GM12864 (cell line): ENCODE measurements at places on chromosomes 6 and 20.

GRCh38 chr6:130526466-130526865, 160.6 kb downstream of the TMEM200A start:
- no peak for DNase-seq

- DNase-seq = no peak
Observed at GRCh38 chr6:119334535-119335264, 14.9 kb downstream of the MAN1A1 start.

GRCh38 chr6:106974336-106974998, at the start of gene CD24:
Gene CD24, minus strand, starts transcription at chr6:106974729. Its CDS starts 83 bp downstream, at chr6:106974646.
- DNase-seq = no peak

DNA sequence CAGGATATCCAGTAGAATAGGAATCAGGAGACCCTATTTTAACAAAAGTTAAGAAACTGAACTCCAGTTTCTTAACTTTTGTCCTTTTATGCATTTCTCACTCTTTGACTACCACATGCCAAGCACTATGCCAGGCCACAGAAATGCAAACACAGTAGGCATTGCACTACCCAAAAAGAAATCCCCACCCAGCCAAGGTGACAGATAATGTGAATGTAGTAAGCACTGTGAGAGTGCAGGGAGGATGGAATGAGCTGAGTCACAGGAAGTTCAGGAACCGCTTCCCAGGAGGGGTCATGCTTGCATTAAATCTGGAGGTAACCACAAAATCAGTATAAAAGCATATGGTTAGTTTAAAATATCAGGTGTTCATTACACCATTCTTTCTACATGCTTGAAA, 20.1 kb upstream of the FAM83C start:
- no peak for DNase-seq

DNA sequence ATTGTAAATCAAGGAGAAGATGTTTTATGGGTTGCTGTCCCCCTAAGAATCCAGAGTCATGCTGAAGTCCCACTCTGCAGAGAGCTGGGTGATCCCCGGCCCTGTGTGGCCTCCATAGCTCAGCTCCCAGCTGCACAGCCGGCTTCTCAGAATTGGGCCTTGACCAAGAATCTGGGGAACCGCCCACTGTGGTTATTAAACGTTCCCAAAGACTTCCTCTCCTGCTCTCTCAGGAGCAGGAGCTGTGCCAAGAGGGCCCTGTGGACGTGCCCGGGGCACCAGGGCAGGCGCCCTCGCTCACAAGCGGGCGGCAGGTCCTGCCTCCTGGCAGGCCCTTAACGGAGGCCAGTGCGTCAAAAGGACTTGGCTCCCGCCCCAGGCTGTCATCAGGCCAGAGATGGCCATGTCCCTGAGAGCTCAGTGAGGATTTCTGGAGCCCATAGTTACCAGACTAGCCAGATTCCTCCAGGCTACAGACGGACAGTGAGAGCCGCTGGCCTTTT, 30.4 kb downstream of the ZC3H12D start:
- no peak for DNase-seq

DNA sequence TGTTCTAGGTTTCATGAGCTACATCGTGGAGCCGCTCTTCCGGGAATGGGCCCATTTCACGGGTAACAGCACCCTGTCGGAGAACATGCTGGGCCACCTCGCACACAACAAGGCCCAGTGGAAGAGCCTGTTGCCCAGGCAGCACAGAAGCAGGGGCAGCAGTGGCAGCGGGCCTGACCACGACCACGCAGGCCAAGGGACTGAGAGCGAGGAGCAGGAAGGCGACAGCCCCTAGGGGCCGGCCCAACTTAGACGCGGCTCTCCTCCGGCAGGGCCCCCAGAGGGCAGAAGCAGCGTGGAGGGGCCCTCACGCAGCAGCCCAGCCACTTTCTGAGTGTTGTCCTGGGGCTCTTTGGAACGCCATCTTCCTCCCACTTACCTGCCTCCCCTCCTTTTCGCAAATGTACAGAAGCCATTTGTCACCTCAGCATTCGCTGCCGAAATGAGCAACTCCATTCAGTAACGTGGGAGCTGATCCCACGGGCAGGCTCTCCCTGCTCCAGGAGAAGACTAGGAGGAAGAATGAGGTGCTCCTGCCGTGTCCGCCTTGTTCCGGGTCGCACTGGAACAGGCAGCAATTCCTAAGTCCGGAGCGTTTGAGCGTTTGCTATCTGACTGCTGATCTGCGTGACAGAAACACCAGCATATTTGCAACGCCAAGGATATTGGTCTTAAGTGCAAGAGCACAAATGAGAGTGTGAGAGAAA, 58.4 kb downstream of the MTFR2 start:
- DNase-seq = peak; percentile 3

- DNase-seq = no peak
Observed at GRCh38 chr20:37543828-37544227, 16.2 kb upstream of the BLCAP start.

DNA sequence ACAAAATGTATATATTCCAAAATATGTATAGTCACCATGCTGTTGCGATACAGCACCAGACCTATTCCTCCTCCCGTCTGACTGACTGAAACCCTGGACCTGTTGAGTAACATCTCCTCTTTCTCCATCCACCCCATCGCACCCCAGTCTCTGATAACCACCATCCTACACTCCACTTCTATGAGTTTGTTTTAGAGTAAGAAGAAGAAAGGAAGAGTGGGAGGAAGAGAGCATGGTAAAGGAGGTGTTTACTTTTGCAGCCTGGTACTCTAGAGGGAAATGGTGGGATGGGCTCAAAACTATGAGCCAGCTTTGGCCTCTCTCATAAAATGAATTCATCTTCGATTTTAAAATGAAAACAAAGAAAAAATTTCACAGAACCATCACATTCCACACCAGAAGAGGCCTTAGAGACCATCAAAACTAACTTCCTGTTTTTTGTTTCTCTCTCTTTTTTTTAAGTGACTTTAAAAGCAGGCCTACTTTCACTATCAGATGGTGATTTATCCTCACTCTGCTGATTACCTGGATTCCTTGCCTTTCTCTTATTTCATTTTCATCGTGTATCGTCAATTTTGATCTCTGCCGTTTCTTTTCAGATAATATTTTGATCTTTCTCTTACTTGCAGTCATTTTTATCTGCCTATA, 16.8 kb upstream of the FUCA2 start:
- DNase-seq = no peak

DNA sequence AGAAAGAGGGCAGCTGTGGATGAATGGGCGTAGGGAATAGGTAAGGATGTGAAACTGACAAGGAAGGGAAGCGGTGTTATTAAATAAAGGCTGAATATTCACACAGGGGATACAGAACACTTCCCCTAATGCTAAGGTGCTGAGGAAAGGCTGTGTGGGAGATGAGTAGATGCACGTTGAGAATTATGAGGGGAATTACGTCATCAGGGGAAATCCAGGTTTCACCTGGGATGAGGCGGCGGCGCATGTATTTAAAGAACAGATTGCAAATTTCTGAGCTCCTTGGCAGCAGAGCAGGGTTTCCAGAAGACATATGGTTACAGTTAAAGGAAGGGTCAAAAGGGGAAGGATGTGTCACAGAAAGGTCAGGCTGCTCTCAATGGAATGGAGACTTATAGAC, 28.7 kb upstream of the EDN1 start:
- DNase-seq = no peak

DNA sequence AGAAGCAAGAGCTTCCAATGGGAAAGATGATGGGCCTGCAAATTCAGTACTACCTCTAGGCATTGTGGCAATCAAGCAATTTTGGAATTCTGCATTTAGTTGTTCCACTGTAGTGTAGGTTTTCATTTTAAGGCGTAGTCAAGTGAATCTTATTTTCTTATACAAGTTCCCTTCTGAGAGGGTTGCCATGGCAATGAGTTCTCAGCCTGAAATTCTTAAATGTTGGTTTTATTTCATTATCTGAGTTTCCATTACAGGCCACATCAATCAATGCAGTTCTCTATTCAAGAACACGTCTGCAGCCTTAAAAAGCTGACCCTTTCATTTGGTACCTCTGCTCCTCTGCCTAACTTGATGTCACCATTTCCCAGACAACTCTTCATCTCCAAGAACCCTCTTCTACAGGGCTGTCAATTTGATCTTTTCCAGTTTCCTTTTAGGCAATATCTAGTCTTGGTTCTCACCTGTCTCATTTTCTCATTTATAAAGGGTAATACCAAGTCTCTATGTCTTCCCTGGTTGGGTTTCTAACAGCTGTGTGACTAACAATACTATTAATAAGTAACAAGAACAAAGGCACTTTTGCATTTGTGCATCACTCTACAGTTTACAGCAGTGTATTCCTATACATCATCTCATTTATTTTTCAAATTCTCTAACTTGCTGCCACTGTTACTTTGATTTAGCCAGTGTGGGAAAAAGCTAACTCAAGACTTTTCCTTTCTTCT, 898.2 kb upstream of the FLRT3 start:
- no peak for DNase-seq

DNA sequence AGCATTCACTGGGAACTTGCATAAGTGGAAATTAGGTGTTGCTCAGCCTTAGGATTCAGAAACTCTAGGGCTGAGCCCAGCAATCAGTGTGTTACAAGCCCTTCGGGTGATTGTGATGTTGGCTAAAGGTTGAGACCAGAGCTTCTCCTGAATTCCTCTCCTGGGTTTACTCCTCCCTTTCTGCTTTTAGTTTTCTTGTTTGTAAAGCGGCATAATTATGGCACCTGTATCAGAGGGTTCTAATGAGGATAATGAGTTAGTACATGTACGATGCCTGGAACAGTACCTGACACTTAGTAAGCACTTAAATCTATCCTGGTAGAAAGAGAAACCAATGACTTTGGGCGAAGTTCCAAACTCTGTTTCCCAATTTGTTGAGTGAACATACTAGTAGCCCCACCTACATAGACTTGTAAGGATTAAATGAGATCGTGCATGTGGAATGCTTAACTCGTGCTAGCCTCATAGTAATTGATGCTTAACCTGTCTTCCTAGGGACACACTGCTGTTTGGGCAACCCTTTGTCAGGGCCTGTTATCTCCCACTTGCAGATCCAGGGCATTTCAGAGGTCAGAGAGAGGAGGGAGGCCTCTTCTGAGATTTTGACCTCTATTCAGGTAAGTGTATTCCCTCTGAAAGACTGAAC, 932 bp upstream of the EZR start:
- DNase-seq = no peak

- DNase-seq = no peak
Observed at GRCh38 chr6:153595903-153596302, 443.1 kb upstream of the OPRM1 start.

- no peak for DNase-seq
Observed at GRCh38 chr6:168318579-168319278, 848 bp downstream of the DACT2 start.

DNA sequence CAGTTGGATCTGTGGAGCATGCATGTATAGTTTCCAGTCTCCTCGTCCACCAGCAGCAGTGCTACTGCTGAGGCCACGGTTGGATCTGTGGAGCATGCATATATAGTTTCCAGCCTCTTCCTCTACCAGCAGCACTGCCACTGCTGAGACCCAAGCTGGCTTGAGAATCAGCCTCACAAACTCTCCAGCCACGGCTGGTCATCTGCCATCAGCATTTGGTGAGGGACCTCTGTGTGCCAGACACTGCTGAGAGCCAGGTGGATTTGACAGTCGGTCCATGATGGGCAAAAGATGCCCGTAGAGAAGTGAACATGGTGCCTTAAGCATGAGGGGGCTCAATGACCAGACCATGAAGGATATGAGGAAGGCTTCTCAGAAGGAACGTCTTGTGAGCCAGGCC, 46.4 kb downstream of the SLC9A8 start:
- no peak for DNase-seq

DNA sequence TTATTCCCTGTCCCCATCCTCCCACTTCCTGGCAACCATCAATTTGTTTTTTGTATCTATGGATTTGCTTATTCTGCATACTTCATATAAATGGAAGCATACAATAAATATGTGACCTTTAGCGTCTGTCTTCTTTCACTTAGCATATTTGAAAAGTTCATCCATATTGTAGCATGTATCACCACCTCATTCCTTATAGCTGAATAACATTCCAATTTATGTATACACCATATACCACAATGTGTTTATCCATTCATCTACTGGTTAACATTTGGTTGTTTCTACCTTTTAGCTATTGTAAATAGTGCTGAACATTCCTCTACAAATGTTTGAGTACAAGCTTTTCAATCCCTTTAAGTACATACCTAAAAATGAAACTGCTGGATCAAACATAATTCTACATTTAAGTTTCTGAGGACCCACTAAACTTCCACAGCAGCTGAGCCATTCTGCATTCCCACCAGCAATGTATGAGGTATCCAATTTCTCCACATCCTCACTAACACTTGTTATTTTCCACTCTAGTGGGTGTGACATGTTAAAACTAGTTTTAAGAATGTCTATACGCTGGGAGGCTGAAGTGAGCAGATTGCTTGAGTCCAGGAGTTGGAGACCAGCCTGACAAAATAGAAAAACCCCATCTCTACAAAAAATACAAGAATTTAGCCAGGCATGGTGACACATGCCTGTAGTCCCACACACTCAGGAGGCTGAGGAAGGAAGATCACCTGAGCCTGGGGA, 32.9 kb downstream of the NUDT3 start:
- no peak for DNase-seq
